ENCODE measurements at places on chromosomes 6 and 20. TPM values are rescaled to one million over a fixed set of nuclear protein-coding genes. Genes with fewer than 3 reads are reported as not detected.

The LHFPL5 gene
- not detected for total RNA-seq

The ZNF184 gene
- total RNA-seq, result 6.8 TPM

The RSPO4 gene
- total RNA-seq, result not detected

The AVP gene
- total RNA-seq, result not detected

The RBM24 gene
- total RNA-seq, result 0.13 TPM

The GPSM3 gene
- 0.79 TPM for total RNA-seq

The SOX18 gene
- not detected for total RNA-seq

The SCRT2 gene
- total RNA-seq, result not detected

The TMEM63B gene
- 27.4 TPM for total RNA-seq

The BPIFB2 gene
- not detected for total RNA-seq

The GNAS-AS1 gene
- total RNA-seq, result 1.3 TPM

The PRR18 gene
- under 0.01 TPM for total RNA-seq

The PPP1R3D gene
- total RNA-seq, result 12.2 TPM

The PROKR2 gene
- not detected for total RNA-seq

The KCNQ2 gene
- total RNA-seq, result not detected

DNA sequence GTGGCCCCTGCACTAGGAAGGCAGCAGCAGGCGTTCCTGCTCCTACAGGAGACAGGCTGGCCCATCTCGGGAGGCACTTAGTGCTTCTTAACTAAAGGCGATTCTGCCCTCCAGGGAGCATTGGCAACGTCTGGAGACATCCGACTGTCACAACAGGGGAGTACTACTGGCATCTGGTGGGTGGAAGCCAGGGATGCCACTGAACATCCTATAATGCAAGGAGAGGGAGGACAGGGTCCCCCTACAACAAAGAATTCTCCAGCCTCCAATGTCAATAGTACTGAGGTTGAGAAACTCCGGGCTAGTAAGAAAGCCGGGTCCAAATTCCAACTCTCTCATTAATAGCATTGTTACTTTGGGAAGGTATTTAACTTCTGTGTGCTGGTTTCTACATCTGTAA is 119.4 kb upstream of the ARMC2 start:
- DNase-seq, result no peak

DNA sequence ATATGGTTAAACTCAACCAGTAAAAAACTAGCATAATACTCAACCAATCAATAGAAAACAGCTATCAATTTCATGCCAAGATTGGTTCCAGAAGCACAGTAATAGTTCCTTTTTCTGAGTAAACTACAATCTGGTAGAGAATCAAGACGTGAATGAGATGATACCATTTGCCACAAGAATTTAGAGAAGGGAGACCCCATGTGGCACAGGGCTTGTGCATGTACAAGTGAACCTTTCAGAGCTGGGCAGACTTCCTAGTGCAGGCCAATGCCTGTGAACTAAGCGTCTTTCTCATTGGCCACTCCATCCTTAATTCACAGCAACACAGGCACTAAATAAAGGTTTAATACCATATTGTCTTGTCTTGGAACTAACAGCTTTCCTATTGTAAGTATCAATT is 213.5 kb downstream of the RFPL4B start:
- DNase-seq, result no peak

DNA sequence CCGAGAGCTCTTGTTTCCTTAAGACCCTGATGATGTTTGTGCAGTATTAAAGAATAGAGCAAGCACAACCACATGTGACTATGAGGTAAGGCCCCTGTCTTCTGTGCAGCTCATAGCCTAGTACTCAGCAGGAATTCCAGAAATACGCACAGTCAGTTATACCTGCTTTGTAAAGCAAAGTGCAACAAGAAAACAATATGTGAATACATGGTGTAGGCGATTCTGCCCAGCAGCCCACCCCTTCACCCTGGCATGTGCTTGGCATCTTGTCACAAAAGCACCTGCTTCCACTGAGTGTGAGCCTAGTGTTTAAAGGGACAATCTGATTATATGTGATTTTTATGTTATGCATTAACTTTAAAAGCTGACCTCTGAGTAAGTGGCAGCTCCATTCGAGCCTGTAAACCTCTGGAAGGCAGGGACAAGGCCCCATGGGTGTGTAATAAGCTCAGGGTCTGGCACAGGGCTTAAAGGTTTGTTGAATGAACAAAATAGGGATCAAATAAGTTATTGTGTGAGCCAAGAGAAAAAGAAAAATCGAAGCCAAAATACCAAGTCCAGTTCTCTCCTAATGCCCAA is 148.7 kb downstream of the DOK5 start:
- DNase-seq, result no peak

- DNase-seq, result no peak
Measured at GRCh38 chr20:31841928-31842327, 3.5 kb downstream of the FOXS1 start.

GRCh38 chr6:45009576-45009975 is 318.6 kb upstream of the RUNX2 start:
- DNase-seq, result peak; percentile 8

DNA sequence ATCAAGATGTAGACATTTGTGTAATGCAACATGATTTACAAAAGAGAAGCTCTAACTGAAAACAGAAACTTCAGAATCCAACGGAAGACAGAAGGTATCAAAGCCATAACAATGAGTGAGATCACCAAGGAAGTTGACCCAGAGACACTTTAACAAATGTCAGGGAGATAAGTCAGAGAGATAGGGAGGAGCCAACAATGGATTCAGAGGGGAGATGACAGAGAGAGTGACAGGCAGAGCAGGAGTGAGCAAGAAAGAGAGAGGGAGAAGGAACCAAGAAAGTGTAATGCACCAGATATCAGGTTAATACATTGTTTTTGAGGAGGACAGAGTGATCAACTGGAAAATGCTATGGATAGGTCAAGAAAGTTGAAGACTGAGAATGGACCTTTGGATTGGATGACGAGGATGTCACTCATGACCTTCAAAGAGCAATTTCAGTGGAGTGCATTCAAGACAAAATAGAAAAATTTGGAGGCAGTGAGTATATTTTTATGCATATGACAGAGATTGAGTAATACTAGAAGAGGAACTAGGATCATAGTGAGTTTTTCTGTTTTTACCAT is 86.6 kb downstream of the TRDN start:
- DNase-seq, result no peak

GRCh38 chr20:1469306-1469905 is 2.8 kb upstream of the NSFL1C start:
- no peak for DNase-seq

GRCh38 chr20:43893930-43894329 is 20.7 kb upstream of the TOX2 start:
- DNase-seq, result peak; percentile 69

- no peak for DNase-seq
Measured at GRCh38 chr6:110856296-110856695, 18.3 kb upstream of the AMD1 start.

DNA sequence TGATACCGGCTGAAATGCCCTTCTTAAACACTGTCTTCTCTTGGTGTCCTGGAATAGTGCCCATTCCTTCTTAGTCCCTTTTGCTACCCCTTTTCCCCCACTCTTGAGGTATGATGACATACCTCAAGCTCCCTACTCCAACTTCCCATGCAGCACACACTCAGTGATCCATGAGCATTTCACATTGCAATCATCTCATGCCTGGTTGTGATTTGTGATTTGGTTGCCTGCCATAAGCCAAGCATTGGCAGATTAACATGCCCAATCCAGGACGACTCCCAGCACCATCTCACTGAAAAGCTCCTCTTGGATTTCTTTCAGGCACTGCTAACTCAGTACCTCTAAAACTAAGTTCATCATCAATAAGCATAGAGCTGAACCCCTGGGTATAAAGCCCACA is 14.7 kb upstream of the PTPRA start:
- no peak for DNase-seq

DNA sequence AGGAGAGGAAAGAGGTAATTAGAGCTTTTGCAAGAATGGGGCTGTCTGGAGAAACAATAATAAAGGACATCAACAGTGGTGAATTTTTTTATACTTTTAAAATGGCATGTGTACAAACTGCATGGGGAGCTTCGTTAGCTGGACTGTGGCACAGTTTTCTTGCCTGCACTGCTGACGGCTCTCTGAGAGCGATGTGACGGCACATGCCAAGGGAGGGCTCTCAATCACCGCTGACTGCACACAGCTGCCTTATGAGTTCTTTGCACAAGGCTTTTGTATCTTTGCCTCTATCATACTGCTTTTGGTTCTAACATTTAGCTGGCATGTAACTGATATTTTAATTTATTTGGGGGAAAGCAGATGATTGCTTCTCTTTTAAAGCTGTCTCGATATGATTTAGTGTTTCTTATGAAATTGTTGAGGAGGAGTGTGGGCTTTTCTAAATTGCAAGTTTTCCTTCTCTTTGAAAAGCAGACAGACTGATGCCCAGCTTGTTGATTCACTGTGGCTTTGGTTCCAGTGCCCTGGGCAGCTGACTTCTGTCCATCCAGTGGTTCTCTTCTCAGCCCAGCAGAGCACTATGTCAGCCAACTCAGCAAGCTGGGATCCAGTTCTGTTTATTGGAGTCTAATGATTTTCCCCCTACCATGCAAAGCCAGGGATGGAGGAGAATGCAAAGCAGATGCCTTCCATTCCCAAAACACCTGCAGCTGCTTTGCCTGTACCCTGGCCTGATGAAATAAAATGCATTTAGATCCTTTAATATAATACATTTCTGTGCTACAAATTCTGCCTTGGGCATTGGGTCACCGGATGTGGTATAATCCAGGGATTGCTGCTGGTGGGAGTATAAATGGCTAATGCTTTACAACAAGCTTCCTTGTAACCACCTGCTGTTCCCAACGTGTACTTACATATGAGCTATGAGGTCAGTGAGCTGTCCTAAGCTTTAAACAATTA is 323.9 kb downstream of the ZFAND3 start:
- DNase-seq, result no peak

- no peak for DNase-seq
Measured at GRCh38 chr6:157513004-157513603, 132.1 kb downstream of the ZDHHC14 start.

DNA sequence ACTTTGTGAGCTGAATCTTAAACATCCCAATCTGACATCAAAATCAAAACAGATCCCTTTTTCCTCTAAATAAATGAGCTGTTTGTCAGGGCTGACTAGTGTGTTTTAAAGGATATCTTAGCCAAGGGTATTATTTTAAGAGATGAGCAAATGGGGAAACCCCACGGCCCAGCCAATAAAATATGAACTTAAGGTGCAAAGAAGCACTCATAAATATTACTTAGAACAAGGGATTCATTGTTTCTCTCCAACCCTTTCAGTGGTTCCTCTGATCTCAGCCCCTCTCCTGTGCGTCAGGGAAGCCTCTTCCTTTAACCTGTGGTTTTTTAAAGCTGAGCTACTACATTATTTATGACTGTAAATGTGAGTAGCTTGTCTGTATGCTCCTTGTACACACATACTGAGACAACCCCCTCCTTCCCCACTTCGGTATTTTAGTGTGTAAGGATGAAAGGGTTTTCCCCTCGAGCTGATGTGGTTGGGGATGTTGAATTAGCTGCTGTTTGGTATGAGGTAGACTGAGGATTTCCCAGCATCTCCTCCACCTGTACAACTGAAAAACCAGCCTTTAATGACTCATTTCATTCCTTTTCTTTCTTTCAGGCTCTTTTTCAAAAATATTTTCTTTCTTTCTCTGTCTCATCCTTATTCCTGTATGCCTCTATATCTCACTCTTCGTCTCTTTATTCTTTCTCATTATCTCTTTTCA is 6.5 kb downstream of the BMP5 start:
- DNase-seq, result peak; percentile 14

GRCh38 chr6:110207652-110208051 is 27.4 kb downstream of the CDC40 start:
- no peak for DNase-seq

DNA sequence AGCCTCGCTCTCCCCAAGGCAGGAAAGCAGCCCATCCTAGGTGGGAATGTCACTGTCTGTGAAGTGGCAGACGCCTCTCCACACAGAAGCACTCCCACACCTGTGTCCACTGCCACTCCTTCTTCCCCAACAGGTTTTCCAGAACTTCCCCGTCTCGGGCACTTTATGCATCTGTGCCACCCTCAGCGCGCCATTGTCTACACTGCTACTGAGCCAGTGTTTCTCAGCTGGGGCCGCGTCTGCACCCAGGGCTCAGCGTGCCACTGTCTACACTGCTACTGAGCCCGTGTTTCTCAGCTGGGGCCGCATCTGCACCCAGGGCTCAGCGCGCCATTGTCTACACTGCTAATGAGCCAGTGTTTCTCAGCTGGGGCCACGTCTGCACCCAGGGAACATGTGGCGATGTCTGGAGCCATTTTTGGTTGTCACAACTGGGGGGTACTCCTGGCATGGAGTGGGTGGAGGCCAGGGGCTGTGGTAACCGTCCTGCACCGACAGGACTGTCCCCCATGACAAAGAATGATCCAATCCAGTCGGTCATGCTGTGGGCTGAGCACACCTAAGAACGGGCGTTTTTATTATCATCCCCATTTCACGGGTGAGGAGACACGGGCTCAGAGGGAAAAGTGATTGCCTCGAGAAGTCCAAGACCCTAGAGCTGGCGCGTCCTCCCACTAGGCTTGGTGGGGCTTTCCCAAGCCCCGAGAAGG is 41.7 kb upstream of the ZBP1 start:
- no peak for DNase-seq

GRCh38 chr6:16743664-16744210 is 17.5 kb downstream of the ATXN1 start:
- no peak for DNase-seq

- DNase-seq, result peak; percentile 90
Measured at GRCh38 chr6:4401408-4402368, 266.3 kb upstream of the ECI2 start.

DNA sequence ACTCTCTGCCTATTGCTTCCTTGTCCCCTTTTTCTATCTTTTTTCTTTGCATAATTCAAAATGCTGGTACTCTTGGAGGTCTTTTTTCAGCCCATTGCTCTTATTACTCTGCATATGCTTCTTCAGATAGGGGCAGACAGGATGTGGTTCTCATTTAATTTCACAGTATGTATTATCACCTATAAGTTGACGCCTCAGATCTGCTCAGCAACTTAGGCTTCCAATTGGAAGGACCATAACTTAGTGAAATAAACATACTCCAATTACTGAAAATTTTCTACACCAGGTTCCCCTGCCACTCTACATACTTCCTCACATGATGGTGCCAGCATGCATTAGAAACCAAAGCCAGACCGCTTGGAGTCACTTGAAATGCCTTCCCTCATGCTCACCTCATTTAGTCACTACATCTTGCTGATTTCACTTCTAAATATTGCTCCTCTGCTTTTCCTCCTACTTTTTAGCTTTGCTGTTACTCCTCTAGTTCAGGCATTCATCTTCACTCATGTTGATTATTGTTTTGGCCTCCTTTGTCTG is 34.5 kb upstream of the AHI1 start:
- DNase-seq, result no peak

- DNase-seq, result peak; percentile 97
Measured at GRCh38 chr6:139407718-139408222, 33.3 kb upstream of the CITED2 start.

All from bronchial epithelial cell (primary cell).